ENCODE measurements at places on chromosomes 7 and 10.

- no peak for DNase-seq
Measured at GRCh38 chr10:96960872-96961271, 128.8 kb downstream of the LCOR start.

GRCh38 chr10:32650246-32650655 lies 204.3 kb downstream of the CCDC7 start:
- DNase-seq = no peak

DNA sequence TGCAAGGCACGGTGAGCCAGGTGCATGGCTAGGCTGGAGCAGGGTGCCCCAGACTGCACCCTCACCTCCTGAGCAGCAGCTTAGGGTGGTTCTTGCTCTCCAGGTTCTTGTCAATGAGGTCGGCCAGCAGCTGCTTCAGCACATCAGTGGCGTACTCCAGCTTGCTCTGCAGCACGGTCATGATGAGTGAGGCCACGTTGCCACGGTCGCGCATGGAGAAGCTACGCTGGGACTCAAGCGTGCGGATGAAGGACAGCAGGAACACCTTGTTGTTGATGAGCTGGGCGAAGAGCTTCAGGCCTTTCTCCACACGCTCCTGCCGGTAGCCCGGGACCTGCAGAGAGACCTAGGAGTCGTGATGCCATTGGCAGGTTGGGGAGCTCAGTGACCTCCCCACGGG lies 408.0 kb downstream of the PLXNA4 start:
- no peak for DNase-seq

DNA sequence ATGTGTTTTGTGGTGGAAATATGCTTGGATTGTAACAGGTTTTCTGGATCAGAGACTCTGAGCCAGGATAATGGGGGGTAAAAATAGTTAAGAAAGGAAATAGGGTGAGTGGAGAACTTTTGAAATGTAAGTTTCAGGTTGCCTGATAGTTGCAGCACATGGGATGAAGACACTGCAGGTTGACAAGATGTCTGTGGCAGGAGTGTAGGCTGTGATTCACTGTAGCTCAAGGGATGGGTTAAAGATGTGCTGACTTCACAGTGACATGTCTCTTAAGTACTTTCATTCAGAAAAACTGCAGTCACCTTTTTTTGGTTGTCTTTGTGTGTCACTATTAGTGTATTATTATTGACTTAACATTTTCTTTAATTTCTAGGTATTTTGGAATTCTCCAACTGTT lies 63.5 kb upstream of the SLC39A12 start:
- no peak for DNase-seq

GRCh38 chr7:44103923-44104859 lies at the start of gene AEBP1:
Gene AEBP1, plus strand, starts transcription at chr7:44104345. Its CDS starts 321 bp downstream, at chr7:44104666.
- DNase-seq = no peak

GRCh38 chr10:62015994-62016393 lies 114.5 kb downstream of the ARID5B start:
- DNase-seq = no peak

GRCh38 chr10:42490368-42490767 lies 148.0 kb downstream of the ZNF33B start:
- no peak for DNase-seq

GRCh38 chr7:50446542-50446960 lies 3.6 kb downstream of the FIGNL1 start:
- DNase-seq = no peak

DNA sequence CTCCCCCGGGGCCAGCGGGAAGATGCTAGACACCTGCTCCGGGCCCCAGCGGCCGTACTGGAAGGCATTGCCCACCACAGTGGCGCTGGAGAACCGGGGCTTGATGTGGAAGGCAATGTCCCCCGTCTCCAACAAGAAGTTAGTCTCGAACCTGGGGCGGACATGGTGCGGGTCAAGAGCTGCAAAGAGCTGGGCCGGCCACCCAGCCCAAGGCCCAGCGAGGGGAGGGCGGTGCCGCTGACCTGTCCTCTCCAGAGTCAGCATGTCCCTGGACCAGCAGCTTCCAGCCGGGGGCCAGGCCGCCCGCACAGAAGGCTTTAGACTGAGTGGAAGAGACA lies 551 bp downstream of the GRIFIN start:
- DNase-seq = no peak

DNA sequence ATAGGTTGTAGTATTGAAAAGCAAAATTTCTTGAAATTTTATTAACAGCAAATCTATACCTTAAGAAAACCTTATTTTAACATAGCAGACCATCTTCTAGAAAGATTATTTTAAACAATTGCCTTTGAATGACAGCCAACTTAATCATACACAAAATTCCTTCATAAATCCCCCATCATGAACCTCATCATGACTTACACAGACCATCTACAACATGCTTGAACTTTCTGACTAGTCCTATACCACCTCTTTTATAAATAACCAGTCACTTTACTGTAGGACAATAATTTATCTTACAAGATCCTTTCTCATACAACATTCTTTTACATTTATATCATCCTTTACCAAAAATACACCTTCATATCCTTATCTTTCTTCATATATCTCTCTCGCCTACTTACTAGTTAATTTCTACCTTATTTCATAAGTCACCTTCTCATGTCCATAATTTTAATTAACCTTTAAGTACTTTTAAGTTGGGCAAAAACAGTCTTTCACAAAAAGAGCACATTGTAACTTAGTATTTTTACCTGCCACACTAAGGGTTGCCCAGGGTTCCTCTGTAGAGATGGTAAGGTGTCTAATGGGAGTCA lies 16.6 kb upstream of the PTN start:
- DNase-seq = no peak

- no peak for DNase-seq
Measured at GRCh38 chr10:36344240-36345174, 702.4 kb upstream of the FZD8 start.

GRCh38 chr7:42234736-42235135 lies 2.3 kb downstream of the GLI3 start:
- DNase-seq = no peak

- DNase-seq = no peak
Measured at GRCh38 chr10:103708627-103709288, 146.6 kb downstream of the SH3PXD2A start.

DNA sequence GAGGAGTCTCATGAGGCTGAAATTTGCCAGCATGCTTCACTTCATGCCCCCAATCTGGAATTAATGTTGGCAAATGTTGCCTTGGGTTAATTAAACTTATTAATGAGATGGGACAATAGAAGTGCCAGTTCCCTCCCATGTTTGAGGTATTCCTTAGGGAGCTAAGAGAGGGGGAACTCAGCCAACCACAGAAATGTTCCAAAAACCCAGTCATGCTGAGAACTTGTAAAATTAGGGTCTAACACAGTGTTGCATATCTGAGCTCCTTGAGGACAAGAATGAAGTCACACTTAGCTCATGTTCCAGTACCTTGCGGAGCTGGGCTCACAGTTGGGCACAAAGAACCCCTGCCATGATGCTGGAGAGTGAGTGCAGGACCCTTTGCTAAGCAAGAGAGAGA lies 89.4 kb downstream of the OAT start:
- DNase-seq = no peak

DNA sequence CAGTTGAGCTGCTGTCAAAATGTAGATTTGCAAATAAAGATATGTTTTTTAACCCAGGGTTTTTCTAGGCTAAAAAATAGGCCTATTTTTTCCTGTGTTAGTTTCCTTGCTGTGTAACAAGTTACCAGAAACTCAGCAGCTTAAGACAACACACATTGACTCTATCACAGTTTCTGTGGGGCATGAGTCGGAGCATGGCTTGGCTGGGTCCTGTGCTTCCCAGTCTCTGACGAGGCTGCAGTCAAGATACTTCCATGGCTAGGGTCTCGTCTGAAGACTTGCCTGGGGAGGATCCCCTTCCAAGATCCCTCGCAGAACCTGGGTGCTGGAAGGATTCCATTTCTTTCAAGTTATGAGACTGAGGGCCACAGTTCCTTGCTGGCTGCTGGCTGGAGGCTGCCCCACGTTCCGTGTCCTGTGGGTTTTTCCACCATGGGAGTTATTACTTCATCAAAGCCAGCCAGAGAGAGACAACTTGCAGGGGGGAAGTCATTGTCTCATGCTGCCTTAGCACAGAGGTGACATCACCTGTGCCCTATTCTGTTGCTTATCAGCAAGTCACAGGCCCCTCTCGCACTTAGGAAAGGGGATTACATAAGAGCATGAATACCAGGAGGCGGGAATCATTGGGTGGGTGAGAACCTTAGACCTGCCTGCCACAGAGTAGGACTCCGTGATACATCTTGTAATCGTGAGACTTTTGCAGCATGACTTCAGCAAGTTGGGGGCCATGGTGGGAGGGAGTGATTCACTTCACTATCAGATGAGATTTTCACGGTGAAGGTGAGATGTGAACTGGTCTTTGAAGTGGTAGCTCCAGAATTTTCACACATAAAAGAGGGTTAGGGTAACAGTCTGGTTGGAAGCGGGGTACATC lies 77.9 kb downstream of the CCNY start:
- DNase-seq = no peak

GRCh38 chr7:7504910-7505704 lies 30.6 kb downstream of the COL28A1 start:
- no peak for DNase-seq

DNA sequence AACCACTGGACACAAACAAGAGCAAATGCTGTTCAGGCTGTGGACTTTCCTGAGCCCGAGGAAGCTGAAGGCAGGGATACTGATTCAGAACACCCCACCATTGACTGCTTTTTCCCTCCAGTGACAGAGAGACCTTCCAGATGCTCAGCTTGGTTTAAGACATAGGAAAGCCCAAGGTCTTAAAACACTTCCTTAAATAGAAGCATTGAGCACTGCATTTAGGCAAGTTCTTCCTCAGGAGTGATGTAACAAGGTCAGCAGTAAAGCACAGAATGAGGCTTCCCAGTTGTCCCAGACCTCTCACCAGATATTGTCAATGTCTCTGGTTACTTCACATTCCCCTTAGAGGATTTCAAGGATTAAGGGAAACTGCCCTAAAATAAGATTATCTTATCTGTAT lies 19.6 kb upstream of the CDCA7L start:
- no peak for DNase-seq

- no peak for DNase-seq
Measured at GRCh38 chr7:155531681-155532080, 14.7 kb downstream of the CNPY1 start.

DNA sequence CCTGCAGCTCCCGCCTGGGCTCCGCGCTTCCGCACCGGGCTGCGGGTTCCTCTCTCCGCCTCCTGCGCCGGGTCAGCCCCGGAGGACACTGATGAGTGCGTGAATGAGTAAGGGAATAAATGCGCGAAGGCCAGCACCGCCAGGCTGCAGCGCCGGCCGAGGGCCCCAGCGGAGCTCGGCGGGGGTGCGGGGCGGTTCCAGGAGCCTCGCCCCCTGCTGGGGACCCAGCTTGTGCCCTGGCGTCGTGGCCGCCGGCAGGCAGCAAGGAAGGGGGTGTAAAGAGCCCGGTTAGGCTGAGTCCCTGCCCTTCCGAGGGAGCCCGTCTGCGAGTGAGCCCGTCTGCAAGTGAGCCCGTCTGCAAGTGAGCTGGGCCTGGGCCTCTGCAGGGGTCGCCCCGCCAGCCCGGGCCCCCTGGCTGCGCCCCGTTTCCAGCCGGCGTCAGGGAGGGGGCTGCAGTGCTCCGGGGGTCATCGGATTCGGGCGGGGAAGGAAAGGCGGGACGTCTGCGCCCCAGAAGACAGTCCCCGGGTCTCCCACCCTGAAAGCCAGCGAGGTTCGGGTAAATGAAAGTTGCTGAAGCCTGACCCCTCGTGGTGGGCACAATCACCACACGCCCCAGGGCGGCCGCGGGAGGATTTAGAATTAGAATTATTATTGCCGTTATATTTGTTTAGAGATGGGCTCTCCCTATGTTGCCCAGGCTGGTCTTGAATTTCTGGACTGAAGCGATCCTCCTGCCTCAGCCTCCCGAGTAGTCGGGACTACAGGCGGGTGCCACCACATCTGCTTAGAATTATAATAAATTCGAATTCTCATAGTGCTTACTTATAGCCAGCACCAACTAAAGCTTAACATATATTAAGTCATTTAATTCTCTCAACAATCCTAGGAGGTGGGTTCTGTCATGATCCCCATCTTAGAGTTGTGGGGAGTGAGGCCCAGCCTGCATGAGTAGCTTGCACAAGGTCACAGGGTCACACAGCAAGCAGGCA lies 8.6 kb upstream of the CRYGN start:
- DNase-seq = peak; percentile 80
